ENCODE measurements at places on chromosomes 7 and 10. TPM values are rescaled to one million over a fixed set of nuclear protein-coding genes. Genes with fewer than 3 reads are reported as not detected.

CHRM2 gene
- total RNA-seq: not detected

FGFBP3 gene
- 0.66 TPM for total RNA-seq

- no peaks in the 10 kb centered on the region for H3K36me3 ChIP-seq
- H3K27ac ChIP-seq: peak overlapping the region; percentile 42
- no peak overlapping the region for H3K4me3 ChIP-seq
These were observed 5.1 kb downstream of the ITPRIP start for GRCh38 chr10:104333032-104333727.

GRCh38 chr10:34464000-34464399 lies 351.1 kb downstream of the PARD3 start:
- H3K4me1 ChIP-seq: no peaks in the 10 kb centered on the region
- no peaks in the 10 kb centered on the region for H3K27me3 ChIP-seq
- no peak overlapping the region for H3K27ac ChIP-seq
- DNase-seq: no peak
- H3K36me3 ChIP-seq: no peaks in the 10 kb centered on the region
- H3K4me3 ChIP-seq: no peak overlapping the region

TMUB1 gene
- 32.1 TPM for total RNA-seq

DNA sequence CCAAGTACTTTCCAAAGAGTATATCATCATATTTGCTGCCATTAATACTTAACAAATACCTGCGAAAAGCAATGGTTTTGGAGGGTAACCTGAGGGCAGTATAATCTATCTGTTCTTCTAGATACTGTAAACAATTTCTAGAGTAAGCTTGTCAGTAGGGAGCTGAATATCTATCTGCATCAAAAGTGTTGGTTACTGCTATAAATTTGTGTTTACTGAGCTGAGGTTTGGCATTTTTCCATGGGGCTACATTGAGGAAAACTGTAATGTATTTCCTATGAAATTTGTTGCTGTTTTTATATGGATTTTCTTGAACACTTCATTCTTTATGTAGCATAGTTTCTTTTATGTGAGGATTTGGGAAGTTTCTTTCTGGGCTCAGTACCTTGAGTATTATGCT lies 913.4 kb downstream of the CNTNAP2 start:
- H3K36me3 ChIP-seq: peaks cover 4% of the 10 kb centered on the region
- no peak for DNase-seq
- no peak overlapping the region for H3K4me3 ChIP-seq

- no peaks in the 10 kb centered on the region for H3K4me1 ChIP-seq
- no peak overlapping the region for H3K27ac ChIP-seq
- no peak for DNase-seq
- H3K36me3 ChIP-seq: no peaks in the 10 kb centered on the region
These were observed 72.9 kb upstream of the TMEM248 start for GRCh38 chr7:66847879-66848790.

GRCh38 chr7:132386201-132386681 lies 190.0 kb downstream of the PLXNA4 start:
- no peak overlapping the region for H3K27ac ChIP-seq
- H3K36me3 ChIP-seq: no peaks in the 10 kb centered on the region
- no peak overlapping the region for H3K4me3 ChIP-seq
- no peak for DNase-seq

PCLO gene
- total RNA-seq: 20.9 TPM

TRIM73 gene
- 4.8 TPM for total RNA-seq

CCDC136 gene
- total RNA-seq: 6.4 TPM

Data from breast epithelium (tissue), 4 donors.